ENCODE measurements at places on chromosomes 12 and 14. TPM values are rescaled to one million over a fixed set of nuclear protein-coding genes. Genes with fewer than 3 reads are reported as not detected.
A peak's percentile ranks its signal among the peaks of the same experiment; 100 is the strongest.

- no peak for DNase-seq
Measured at GRCh38 chr12:119227292-119227691, 48.6 kb downstream of the HSPB8 start.

GRCh38 chr12:105253866-105254513 lies 18.0 kb upstream of the APPL2 start:
- peak; percentile 36 for DNase-seq

COCH gene
- 7.1 TPM for polyA plus RNA-seq

GRCh38 chr12:59847127-59847526 lies 251.3 kb downstream of the SLC16A7 start:
- no peak for DNase-seq

- DNase-seq = no peak
Measured at GRCh38 chr12:79877246-79877645, 57.7 kb downstream of the PPP1R12A start.

- peak; percentile 90 for DNase-seq
Measured at GRCh38 chr14:75399843-75400775, 27.7 kb upstream of the JDP2 start.

RILPL2 gene
- 1.6 TPM for polyA plus RNA-seq

KCNMB4 gene
- 30.3 TPM for polyA plus RNA-seq

ITGA7 gene
- 379 TPM for polyA plus RNA-seq

DNA sequence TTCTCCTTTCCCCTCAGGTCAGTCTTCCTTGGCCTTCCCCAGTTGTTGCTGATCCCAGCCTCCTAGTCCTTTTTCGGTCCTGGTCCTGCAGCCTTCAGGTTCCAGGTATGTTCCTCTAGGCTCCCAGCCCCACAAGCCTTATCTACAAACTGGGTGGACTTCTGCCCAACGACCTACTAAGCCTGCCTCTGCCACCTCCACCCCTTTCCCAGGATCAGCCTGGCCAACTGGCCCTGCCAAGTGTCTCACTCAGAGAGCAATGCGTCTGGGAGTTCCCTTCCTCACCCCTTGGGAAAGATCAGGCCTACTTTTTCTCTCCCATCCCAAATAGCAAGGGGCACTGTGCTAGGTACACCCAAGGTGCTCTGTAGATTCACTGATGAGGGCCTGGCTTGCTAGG lies at the start of gene SERPINA12:
SERPINA12 (minus strand) TSS at position 114 of the 400 bp plus-strand sequence. CDS start 11,072 bp downstream, outside the sequence.
- DNase-seq = no peak

GRCh38 chr14:67722293-67722692 lies 20.6 kb downstream of the RDH12 start:
- DNase-seq = peak; percentile 92

AGAP2 gene
- 9.8 TPM for polyA plus RNA-seq

- DNase-seq = no peak
Measured at GRCh38 chr12:50515587-50515986, 10.8 kb downstream of the DIP2B start.

DNA sequence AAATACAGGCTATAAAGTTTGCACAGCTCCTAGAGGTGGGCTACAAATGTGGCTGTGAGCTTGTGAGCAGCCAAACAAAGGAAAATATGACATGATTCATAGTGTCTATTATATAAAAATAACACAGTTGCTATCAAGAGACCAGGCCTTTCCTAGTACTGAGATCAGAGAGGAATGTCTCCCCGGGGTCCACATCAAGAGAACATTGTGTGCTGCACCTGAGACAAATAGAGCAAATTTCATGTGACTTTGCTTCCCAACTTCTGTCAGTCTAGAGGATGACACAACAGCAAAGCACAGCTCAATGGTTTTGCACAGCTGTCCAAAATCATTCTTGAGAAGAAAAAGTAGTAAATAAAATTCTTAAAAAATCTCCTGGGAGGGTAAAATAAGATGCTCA lies 297.5 kb upstream of the PRKD1 start:
- peak; percentile 66 for DNase-seq

DNA sequence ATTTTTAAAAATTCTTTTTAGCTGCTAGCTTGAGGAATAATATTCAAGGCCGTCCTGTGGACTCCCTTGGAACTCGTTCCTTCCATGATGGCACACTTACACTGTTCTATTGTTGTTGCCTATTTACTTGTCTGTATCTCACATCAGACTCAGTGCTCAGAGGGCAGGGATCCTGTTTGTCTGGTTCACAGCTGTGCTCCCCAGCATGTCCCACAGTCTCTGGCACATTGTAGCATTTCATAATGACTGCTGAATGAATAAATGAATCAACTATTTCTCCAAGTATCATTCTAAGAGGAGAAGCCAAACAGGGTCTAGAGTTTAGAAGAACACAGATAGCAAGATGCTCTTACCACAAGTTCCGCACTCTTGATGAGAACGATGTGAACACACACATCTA lies 48.0 kb downstream of the NTN4 start:
- DNase-seq = no peak

ACIN1 gene
- polyA plus RNA-seq = 154 TPM

- peak; percentile 85 for DNase-seq
Measured at GRCh38 chr14:59254911-59255545, 66.6 kb downstream of the DAAM1 start.

UBE2N gene
- polyA plus RNA-seq = 106 TPM

DNA sequence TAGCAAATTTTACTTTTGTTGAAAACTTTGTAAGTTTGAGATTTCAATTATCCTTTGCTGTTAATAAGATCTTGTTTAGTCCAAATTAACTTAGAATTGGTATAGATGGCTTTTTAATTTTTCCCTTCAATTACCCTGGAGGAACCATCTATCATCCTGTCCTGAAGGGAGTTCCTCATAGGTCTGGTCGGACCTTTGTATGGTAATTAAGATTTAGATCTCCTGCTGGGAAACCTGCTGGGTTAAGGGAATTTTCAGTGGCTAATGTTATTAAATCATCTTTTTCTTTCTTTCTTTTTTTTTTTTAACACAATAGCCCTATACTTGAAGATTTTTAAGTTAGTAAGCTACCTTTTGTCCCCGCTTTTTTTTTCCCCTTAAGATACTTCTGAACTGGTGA lies 63.0 kb upstream of the PRMT8 start:
- DNase-seq = no peak

DNA sequence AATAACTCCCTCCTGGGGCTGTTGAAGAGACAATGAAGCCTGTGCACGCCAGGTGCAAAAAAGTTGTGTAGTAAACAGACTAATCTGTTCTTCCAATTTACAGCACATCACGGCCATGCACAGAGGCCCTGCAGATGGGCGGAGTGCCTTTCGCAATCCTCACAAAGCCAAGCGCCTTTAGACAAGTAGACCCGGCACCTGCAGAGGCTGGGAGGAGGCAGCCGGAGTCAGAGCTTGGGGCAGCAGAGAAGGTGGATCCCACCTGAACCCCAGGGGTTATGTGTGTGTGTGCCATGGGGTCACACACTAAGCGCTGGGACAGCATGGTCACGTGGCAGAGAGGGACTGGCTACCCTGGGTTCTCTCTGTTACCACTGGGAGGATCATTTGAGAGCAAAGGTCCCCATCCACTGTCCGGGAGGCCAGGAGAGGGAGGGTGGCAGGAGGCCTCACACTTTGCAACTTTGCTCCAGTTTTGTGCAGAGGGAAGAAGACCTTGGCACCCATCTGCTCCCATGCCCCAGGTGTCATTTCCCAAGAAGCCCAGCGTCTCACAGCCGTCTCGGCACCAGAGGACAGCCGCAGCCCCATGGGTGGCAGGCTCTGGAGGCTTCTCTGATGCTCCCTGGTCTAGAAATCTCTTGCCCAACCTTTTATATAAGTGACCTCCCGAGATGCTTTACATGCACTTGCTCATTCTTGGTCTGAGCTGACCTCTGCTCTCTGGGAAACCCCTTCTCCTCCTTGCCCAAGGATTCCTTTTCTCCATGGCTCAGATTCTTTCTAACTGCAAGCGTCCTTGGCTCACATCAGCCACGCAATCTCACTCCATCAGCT lies 80.0 kb upstream of the DICER1 start:
- peak; percentile 46 for DNase-seq

DNA sequence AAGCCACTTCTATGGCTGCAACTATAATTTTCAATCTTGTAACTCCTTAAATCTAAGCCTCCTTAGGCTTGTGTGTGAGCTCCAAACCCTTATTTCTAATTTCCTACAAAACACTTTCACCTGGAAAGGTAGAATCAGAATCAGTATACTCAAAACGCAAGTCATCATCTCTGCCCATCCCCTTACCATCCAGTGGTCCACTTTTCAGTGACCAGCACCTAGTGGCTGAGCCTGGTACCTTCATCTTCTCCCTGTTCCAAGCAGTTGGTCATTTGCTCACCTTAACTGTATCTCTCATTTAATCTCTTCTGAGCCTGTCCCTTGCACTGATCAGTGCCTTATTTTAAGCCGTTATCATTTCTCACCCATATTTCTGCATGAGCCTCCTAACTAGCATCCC lies 107.9 kb downstream of the PPM1H start:
- no peak for DNase-seq

DNA sequence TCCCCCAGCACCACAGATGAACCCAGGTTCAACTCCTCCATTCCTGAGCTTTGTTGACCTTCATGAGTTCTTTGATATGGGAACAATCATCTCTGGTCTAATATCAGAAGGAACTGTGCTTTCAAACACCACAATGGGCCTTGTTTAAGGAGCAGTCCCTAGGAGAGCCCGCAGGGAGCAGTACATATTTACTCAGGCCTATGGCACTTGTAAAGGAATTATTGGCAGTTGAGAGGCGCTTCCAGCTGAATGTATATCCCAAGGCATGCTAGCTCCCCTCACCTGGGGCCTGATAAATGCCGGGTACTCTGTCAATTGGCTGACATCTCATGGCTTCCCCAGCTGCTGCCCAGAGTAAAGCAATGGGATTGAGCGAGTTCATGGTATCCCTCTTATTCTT lies 76.2 kb downstream of the ZFP36L1 start:
- DNase-seq = no peak

DNA sequence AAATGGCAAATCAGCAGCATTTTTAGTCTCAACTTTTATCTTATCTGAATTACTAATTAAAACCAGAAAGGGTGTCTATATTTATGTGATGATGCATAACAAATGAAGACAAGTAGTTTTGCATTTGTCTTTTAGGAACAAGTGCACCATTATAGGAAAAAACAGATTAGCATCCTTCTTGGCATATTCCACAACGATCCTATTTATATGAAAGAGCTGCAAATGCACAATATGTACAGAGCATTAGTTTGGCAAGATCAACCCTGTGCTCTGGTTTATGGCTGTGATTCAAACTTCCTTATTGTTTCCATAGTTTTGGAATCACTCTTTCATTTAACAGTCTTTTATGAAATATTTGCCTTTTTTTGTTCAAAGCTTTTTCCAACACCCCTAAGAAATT lies 486.8 kb downstream of the KCNH5 start:
- peak; percentile 12 for DNase-seq

AMIGO2 gene
- polyA plus RNA-seq = 1.9 TPM

- DNase-seq = peak; percentile 31
Measured at GRCh38 chr12:64780531-64781279, 21.5 kb upstream of the GNS start.

DNA sequence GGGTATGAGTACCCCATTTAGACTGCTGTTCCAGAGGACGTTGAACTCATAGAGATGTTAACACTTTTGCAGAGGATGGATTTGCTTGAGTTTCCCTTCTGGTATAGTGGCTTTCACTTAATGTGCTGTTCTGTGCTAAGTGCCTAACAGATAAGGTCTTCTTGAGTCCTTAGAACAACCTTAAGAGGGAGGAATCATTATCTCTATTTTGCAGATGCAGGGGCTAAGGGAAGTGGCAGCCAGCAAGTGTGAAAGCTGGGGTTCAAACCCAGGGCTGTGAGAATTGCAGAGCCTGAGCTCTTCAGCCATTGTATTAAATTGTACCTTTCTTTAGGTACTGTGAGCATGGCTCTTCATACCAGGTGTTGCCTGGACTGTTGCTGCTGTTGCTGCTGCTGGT lies 122.1 kb upstream of the NRXN3 start:
- no peak for DNase-seq

MYF5 gene
- 33.6 TPM for polyA plus RNA-seq

SRRM4 gene
- polyA plus RNA-seq = 0.44 TPM

GRCh38 chr14:56487090-56487667 lies 92.4 kb upstream of the TMEM260 start:
- peak; percentile 62 for DNase-seq

ETFBKMT gene
- polyA plus RNA-seq = 2.6 TPM

DNA sequence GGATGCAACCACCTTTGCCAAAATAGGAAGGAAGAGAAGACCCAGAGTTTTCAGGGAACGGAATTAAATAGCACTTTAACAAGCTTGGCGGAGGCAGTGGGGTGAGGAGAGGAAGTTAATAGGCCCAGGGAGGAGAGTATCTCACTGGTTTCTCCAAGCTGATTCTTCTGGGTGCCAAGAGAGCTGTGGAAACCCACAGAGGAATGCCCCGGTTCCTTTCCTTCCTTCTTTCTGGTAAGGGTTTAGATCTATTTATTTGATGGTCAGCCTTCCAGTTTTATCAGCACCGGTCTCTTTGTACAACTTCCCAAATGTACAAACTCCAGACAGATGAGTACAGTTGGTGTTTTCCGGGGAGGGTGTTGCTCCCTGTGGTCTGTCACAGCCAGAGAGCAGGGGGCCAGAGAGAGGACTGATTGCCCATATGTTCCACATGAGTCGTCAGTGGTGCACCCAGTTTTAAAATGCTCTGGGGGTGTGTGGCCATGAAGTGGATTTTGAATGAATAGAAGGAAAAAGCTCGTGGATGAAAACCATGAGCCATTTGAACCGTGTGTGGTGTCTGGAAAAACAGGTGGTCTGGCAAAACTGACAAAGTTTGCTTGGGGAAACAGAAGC lies 26.6 kb downstream of the PRKCH start:
- no peak for DNase-seq

Measured in muscle of leg (tissue), 16 donors.